Stimulated activated CD4-positive, alpha-beta T cell treated with anti-CD3 and anti-CD28 coated beads, Interleukin-12 subunit alpha, Interleukin-12 subunit beta, amount 100 ng/mL, for 24 hours (primary cell): ENCODE measurements at places on chromosomes 12 and 14.

- DNase-seq = no peak
Measured at GRCh38 chr12:104637604-104638003, 180.9 kb downstream of the CHST11 start.

- DNase-seq = no peak
Measured at GRCh38 chr14:34049790-34050189, 98.9 kb upstream of the EGLN3 start.

DNA sequence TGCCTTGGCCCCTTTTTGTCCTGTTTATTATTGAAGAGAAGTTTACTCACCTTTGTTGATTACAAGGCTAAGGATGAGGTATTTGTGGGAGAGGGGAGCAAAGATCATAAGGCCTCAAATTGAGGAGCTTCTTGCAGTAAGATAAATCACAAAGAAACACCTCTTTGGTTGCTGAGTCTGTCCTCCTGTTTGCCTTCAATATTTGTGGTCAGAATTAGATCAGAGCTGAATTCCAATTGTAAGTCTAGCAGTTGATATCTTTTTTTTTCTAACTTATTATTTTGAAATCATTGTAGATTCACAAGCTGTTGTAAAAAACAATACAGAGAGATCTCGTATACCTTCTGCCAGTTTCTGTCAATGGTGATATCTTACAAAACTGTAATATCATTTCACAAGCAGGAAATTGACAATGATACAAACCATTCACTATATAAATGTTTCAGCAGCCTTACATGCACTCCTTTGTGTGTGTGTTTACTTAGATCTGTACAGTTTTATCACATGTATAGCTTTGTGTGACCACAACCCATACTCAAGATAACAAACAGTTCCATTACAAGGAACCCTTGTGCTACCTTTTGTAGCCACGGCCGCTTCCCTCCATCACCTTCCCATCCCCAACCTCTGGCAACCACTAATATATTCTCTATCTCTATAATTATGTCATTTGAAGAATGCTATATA lies 97.4 kb downstream of the KICS2 start:
- no peak for DNase-seq

GRCh38 chr12:22733756-22734155 lies 108.8 kb downstream of the ETNK1 start:
- DNase-seq = no peak

DNA sequence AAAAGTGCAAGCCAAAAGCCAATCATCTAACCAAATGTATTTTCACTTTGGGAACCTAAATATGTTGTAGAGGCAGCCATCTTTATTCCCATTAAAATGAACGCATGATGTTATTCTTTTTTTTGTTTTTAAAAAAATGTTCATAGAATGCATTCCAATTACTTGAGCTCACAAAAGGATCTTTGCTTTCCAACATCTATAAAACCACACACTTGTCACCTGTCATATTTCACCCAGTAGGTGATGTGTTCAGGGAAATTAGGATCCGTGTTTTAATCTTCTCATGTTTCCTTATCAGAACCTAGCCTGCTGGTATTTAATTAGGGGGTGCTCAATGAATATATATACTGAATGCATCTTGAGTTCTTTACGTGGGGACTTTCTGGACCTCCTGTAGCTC lies 13.6 kb downstream of the TTC8 start:
- no peak for DNase-seq

- DNase-seq = no peak
Measured at GRCh38 chr12:14824012-14824634, 10.1 kb upstream of the SMCO3 start.

GRCh38 chr14:87615047-87615446 lies 377.9 kb downstream of the GALC start:
- no peak for DNase-seq

- no peak for DNase-seq
Measured at GRCh38 chr12:2403221-2403976, 350.6 kb downstream of the CACNA1C start.

DNA sequence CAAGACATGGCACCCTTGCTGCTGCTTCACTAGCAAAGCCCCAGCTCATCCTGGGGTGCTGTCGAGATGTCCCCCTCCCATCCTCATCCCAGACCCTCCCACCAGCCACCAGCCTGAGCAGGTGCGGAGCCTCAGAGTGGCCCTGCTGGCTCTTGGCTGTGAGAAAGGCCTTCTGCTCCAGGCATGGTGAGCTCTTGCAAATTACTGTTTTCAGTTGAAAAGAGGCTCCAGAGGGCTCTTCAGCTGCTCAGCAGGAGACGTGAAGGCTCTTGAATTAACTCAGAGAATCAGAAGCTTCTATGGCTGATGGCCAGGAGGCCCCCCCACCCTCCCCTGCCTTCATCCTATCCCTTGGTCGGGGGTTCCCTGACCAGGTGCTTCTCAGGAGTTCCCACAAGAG lies 44.1 kb downstream of the WSCD2 start:
- no peak for DNase-seq

- no peak for DNase-seq
Measured at GRCh38 chr14:95078867-95079266, 78.5 kb downstream of the DICER1 start.

DNA sequence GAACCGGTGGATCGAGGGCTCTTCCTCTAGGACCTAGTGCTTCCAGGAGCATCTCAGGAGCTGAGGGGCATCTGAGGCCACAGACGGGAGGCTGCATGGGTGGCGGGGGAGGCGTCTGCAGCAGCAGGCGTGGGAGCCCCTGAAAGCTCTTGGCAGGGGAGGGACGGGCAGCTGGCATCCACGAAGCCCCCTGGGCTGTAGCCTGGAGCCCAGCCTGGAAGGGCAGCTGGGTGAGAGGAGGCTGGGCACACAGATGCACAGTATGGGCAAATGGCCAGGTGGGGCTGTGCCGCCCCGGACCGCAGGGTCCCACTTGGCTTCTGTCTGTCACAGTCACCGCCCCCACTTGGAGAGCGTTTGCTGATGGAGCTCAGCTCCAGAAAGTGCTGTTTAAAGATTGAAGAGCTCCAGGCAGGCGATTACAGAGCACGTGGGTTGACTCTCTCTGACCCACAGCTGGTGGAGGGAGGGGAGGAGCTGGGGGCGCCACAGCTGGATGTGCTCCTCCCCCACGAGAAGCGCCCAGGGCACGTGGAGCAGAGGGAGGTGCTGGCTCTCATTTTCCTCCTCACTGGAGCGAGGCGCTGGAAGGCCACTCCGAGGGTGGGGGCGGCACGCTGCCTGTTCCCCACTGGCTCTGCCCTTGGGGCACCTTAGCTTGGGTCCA lies 155.0 kb upstream of the C14orf180 start:
- no peak for DNase-seq

- no peak for DNase-seq
Measured at GRCh38 chr14:74929242-74929641, 6.2 kb upstream of the RPS6KL1 start.

DNA sequence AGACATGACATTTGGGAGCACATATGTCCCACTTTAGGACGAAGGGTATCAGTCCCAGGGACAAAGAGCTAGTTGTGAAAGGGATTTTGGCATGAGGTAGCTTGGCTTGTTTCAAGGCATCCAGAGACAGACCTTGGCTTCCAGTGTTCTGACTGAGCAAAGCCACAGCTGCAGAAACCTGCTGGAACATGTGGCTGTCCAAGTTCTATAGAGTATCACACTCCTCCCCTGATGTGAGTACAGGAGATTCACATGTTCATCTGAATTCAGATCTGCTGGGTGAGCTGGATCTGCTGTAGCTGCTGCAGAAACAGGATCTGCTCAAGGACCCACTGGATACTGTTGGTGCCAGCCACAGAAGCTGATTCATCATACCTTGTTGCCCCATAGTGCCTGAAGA lies 10.1 kb upstream of the C14orf39 start:
- no peak for DNase-seq

DNA sequence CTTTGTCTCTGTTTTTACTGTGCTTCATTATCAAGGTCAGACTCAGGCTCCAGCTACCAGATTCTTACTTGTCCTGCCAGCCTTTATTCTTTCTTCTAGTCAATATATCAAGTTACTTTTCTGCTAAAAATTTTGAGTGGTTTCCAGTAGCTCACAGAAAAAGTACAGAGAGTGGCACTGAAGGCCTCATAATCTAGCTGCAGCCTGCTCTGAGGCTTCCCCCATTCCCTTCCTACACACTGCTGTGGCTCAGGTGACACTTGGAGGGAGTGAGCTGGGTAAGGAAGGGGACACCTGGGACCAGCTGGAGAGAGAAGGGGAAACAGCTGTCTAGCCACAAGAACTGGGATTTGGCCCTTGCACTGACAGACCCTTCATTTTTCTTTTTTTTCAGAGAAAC lies 25.4 kb downstream of the TTC6 start:
- no peak for DNase-seq

GRCh38 chr14:100329233-100330006 lies 6.3 kb downstream of the SLC25A47 start:
- no peak for DNase-seq

DNA sequence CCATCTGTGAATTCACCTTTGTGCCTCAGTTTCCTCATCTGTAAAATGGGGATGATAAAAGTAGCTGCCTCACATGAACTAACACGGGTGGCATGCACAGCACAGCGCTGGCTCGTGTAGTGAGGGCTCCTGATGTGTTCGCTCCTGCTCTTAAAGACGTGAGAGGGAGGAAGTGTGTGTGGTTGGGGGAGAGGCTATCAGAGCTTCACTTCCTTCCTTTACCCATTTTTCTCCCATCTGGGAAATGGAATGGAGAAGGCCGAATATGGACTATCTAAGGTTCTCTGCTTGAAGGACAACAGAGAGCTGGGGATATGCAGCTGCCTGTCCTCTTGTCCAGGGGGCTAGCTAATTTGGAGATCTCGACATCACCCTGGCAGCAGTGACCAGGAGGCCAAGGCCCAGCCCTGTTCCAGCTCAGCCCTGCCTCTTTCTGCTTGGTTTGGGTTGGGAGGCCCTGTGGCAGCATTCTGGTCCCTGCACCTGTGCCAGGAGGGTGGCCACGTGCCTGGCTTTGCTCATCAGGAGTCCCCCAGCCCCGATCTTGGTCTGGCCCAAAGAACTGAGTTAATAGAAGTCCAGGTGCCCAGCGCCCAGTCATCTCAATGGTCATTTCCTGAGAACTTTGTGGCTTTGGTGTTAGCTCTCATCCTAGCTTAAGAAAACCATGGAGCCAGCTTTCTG lies 44.5 kb upstream of the ESRRB start:
- no peak for DNase-seq

DNA sequence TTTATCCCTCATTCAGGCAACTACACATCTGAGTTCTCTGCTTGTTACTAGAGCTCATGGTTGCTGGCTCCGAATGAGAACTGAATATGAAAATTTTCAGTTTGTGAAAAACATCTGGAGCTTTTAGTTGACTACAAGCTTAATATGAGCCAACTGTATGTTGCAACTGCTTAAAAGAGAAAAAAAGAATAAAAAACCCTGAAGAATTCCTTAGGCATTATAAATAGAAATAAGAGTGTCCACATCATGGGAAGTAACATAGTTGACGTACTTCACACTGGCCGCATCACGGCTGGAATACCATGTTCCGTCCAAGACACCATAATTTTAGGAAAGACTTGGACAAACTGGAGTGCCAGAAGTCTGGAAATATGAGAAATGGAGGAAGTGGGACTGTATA lies 57.9 kb downstream of the PDE3A start:
- no peak for DNase-seq

DNA sequence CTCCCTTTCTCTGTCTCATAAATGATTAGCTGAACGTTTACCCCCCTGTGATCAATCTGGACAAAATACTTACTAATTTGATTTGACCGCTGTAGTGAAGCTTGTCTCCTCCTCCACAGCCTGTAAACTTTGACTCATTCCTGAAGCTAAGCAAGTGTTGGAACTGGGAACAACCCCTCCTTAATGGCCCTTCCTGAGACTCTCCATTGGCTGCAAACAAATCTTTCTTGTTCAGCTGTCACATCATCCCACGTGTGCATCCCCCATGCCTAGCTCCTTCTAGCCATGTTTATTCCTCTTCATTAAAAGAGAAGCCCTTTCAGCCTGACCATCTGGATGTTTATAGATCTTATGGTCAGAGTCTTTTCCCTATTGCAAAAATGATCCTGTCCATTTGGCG lies 281.2 kb downstream of the RGS6 start:
- no peak for DNase-seq

GRCh38 chr12:27624586-27624985 lies 71.7 kb upstream of the REP15 start:
- DNase-seq = no peak

DNA sequence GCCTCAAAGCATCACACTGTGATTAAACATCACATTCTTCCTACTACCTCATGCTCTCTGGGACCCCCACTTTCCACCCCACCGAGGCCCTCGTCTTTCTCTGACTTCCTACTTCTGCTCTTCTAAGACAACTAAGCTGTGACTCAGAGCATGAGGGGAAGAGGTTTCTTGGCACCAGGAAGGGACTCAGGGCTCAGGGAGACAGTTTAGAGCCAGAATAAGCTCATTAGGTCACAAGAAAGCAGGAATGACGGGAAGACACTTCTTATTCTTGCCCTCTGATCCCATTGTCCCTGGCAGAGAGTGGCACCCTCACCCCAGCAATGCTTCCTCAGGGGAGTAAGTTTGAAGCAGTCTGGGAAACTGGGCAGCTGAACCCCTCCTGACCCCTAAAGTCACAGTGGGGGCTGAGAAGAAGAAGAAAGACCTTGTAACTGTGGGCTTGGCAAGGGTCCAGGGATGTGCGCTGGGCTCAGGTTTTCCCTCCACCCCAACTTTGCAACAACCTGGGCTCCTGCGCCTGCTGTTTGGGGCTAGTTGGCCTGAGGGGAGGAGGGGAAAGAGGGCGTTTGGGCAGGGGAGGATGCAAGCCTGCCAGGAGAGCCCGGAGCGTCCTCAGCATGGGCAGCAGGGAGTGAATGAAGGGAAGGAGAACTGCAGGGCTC lies 64.6 kb upstream of the ACTN1 start:
- no peak for DNase-seq

- DNase-seq = no peak
Measured at GRCh38 chr14:64812412-64812811, 67.3 kb downstream of the SPTB start.

DNA sequence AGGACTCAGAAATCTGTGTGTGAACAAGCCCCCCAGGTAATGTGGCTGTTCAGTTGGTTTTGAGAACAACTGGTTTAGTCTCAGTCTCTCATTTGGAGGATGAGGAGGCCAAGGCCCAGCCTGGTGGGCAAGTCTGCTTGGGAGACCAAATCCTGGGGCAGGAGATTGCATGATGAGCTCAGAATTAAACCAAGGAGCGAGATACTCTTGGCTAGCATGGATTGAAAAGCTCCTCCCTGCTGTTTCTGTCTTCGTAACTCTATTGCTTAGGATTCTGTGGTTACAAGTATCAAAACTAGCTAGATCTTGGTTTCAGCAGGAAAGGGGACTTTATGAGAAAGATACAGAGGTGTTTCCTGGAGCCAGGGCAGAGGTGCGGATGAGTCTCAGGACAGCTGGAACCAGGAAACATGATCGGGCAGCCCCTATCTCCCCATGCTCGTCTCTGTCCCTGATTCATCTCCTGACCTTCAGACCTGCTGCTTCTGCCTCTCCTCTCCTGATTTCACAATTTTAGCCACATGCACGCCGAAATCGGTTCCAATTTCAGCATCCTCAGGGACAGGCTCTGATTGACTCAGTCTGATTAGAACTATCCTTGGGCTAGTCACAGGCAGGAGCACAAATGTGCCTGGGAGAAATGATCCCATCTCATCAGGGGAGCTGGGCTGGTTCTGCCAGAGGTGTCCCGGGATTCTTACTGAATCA lies 40.2 kb upstream of the RIN3 start:
- no peak for DNase-seq
